ENCODE measurements at places on chromosomes 7 and 10. TPM values are rescaled to one million over a fixed set of nuclear protein-coding genes. Genes with fewer than 3 reads are reported as not detected.

CAV1 gene
- total RNA-seq: 47.3 TPM

IL6 gene
- 0.94 TPM for total RNA-seq

EPDR1 gene
- 44.4 TPM for total RNA-seq

GPAM gene
- 15.8 TPM for total RNA-seq

ADARB2 gene
- 2.0 TPM for total RNA-seq

PDSS1 gene
- total RNA-seq: 2.7 TPM

IKZF1 gene
- total RNA-seq: 4.6 TPM

GRID2IP gene
- total RNA-seq: not detected

RAB18 gene
- total RNA-seq: 85.5 TPM

AKR1C4 gene
- not detected for total RNA-seq

ACSM6 gene
- not detected for total RNA-seq

CYP2C9 gene
- 2.3 TPM for total RNA-seq

THSD7A gene
- 3.6 TPM for total RNA-seq

TAS2R3 gene
- 4.9 TPM for total RNA-seq

NYAP1 gene
- 8.9 TPM for total RNA-seq

LIMK1 gene
- 29.7 TPM for total RNA-seq

GRCh38 chr10:16686054-16686902, 130.9 kb downstream of the RSU1 start:
- no peak for DNase-seq

- no peak for DNase-seq
Measured at GRCh38 chr10:99143011-99143410, 92.6 kb downstream of the HPSE2 start.

GRCh38 chr7:46209611-46210388, 288.7 kb upstream of the IGFBP3 start:
- DNase-seq: no peak

- no peak for DNase-seq
Measured at GRCh38 chr7:26670290-26670689, 194.1 kb downstream of the SKAP2 start.

DNA sequence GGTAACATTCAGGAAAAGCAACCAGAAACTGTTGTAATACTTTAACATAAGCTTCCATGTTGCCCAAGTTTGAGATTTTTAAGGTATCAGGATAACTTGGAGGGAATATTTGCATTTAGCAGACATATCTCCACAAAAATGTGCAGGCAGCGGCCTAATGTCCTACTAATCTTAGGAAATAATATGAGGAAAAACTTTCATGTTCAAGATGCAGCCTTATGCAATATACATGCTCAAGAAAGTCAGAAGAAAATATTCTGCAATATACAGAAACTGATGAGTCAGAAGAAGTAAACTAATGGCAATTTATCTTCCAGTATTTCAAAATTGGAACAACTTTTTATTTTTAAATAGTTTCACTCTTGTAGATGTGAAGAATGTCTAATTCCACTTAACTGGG, 463.2 kb upstream of the C7orf33 start:
- DNase-seq: no peak

- no peak for DNase-seq
Measured at GRCh38 chr7:37061849-37062559, 337.7 kb upstream of the AOAH start.

DNA sequence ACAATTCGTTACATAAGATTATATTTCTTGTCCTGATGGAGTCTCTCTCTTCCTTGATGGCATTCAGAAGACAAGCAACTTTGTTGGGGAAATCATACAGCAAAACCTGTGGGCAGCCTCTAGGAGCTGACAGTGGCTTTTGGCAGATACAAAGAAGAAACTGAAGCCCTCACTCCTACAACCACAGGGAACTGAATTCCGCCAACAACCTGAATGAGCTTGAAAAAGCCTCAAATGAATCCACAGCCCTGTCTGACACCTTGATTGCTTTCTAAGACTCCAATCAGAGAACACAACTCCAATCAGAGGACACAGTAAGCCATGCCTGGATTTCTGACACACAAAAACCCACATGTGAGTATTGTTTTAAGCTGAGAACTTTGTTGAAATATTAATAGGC, 576.8 kb upstream of the LRRTM3 start:
- no peak for DNase-seq

DNA sequence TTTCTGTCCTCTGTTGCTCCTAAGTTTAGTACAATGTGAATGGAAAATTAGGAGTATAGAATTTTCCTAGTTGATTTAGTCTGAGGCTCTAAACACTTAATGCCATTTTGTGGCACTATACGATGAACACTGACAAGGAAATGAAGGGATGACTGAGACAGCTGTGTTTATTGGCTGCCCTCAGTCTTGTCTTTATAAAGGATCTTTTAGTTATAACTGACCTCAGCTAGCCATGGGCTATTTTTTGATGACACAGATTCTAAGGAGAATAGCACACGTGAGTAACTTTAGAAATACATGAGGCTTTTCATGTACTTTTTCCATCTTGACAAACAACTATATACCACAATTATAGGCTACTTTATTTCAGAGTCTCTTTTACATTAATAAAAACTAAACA, 113.7 kb downstream of the PRKG1 start:
- no peak for DNase-seq

GRCh38 chr10:126216632-126216961, 171.7 kb downstream of the ADAM12 start:
- no peak for DNase-seq

GRCh38 chr10:91208642-91209041, 11.8 kb upstream of the PCGF5 start:
- DNase-seq: no peak

GRCh38 chr7:116461500-116461899, 38.0 kb upstream of the CAV2 start:
- DNase-seq: no peak

DNA sequence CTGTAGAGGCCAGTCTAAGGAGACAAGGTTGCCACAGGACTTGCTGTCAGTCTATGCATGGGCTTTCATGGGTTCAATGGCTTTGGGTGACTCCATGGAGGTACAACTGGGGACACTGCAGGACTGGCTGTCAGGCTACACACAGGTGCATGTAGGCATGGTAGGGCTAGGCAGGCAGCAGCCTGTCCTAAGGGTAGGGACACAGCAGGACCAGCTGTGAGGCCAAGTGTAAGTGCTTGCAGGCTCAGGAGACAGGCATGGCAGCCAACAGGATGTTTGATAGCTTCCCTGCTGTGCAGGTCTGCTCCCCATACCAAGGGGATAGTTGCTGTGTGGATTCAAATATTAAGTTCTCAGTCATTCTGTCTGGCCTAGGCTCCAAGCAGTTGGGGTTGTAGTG, 181.0 kb upstream of the NPY start:
- no peak for DNase-seq

DNA sequence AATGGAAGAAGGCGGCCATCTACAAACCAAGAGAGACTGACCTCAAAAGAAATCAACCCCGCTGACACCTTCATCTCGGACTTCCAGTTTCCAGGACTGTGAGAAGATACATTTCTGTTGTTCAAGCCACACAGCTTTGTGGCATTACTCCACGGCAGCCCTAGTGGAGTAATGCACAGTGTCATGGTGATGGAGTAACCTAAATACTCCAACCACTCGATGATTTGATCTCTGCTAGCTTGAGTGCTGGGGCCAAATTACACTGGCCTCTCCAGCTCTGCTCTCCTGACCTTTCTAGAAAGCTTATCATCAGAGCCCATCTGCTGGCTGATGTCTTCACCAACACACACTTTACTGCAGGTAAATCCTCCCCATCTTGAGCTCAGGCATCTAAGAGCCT, 52.2 kb downstream of the GALNT17 start:
- DNase-seq: no peak

GRCh38 chr10:70682920-70683600, 10.8 kb downstream of the ADAMTS14 start:
- no peak for DNase-seq

DNA sequence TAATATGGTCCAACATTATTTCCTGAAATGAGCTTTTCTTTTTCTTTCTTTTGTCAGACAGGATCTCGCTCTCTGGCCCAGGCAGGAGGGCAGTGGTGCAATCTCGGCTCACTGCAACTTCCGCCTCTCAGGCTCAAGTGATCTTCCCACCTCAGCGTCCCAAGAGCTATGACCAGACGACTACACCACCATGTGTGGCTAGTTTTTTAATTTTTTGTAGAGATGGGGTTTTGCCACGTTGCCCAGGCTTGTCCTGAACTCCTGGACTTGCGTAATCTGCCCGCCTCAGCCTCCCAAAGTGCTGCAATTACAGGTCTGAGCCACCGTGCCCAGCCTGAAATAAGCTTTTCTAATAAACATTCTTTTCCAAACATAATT, 48.6 kb downstream of the CUL2 start:
- DNase-seq: no peak

DNA sequence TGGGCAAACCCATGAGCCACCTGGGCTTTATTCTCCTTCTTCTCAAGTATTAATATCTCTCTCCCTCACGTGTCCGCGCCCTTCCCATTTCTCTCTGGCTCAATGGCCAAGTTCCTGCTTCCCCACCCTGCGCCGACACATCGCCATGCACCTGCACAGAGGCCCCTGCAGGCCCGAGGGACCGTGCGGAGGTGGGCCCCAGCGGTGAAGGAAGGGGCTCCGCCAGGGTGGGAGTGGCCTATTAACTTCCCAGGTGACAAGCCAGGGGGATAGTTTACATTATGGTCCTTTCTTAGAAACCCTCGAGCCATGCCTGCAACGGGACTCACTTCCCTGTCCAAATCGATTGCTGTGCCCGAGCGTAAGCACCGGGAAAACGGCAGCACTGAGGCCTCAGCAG, 110.0 kb upstream of the ADARB2 start:
- no peak for DNase-seq

- no peak for DNase-seq
Measured at GRCh38 chr7:22733761-22734160, 6.8 kb downstream of the IL6 start.

DNA sequence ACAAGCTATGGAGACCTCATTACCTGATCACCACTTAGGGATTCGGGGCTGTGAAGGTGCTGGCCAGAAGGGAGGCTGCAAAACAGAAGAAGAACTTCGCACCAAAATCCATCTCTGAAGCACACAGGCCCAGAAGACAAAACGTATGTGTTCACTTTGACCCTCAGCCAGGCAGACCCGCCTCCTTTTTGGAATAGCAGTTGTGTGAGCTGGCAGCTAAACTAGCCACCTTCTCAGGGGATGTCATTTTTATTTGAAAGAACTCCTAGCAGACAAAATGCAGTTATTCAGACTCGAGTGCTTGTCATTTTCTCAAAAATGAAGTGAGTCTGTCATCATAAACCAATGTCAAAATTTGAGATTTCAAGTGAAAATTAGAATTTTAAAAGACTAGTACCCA, 71.7 kb downstream of the TNS3 start:
- no peak for DNase-seq

DNA sequence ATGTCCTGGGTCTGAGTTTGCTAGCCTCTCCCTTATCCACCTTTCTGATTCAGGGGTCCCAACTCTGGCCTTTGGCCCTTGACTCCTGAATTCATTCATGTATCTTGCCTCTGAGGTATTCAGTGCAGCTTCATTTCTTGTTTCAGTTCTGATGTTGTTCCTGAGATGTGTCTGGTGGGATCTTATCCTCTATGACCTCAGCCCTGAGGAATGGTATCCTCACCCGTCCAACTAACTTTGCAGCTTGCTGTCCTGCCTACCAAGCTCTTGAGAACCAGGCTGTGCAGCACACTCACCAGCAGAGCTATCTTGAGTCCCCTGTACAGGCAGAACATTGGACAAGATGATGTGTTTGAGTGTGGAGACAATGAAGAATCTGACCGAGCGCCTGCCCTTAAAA, 13.8 kb downstream of the SUFU start:
- no peak for DNase-seq

DNA sequence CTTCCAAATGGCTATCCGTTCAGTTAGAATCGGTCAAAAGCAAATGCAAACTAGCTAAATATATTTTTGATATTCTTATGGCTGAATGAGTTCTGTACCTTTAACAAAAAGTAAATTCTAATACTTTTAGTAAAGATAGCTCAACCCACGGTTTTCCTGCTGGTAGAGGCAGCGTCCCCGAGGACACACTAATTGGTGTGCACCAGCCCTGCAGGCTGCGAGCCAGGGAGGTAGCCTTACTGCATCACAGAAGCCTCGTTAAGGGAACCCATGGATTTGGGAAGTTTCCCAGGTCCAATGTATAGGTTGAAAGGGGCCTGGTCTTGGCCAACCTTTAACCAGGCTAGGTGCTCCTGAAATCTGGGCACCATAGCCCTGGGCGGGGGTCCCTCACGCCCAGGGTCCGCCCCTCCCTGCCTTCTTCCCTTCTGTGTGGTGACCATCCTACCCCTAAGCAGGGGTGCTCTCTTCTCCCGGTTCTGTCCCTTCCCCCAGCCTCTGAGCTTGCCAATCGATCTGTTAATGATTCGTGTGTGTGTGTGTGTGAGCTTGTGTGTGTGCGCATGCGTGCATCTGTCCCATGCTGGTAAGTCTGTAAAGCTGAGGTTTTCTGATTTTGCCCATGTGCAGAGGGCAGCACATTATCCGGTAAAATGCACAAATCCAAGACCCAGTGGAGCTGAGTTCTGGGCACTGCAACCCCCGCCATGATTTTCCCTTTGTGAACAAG, 191.7 kb downstream of the TCERG1L start:
- DNase-seq: no peak

GRCh38 chr10:54133203-54133602, 667.8 kb downstream of the PCDH15 start:
- DNase-seq: no peak

DNA sequence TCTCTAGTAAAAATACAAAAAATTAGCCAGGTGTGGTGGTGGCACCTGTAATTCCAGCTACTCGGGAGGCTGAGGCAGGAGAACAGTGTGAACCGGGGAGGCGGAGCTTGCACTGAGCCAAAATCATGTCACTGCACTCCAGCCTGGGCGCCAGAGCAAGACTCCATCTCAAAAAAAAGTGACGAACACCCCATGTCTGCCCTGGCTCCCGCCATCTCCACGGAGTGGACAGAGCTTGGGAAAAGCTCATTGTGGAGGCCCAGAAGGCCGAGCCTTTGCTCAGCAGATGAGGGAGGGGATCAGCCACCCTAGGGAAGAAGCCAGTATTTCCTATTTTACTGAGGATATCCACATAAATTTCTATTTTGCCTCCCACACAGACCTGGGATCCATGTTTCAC, 136.8 kb downstream of the DIP2C start:
- no peak for DNase-seq

- no peak for DNase-seq
Measured at GRCh38 chr7:102082693-102083368, 203.8 kb upstream of the SH2B2 start.

GRCh38 chr7:116439841-116440549, 59.5 kb upstream of the CAV2 start:
- no peak for DNase-seq

- no peak for DNase-seq
Measured at GRCh38 chr10:49611816-49612512, 1.9 kb downstream of the SLC18A3 start.

DNA sequence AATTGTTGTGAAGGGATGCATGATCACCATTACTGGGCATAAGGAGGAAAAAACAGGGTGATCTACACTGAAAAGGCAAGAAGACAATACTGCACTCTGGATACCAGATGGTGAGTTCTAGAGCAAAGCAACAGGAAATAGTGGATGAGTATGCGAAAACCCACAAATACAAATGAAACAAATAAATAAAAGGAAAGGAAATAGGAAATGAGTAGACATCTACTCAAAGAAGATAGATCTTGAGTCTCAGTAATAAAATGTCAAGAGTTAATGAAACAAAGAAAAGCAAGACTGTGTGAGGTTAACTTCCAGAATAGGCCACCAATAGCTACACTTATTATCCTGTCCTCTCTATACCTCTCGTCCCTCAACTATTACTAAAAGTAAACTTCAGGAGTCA, 11.7 kb downstream of the ORC5 start:
- no peak for DNase-seq

- no peak for DNase-seq
Measured at GRCh38 chr7:158343526-158343925, 244.1 kb downstream of the PTPRN2 start.

All from ovary (tissue), 10 donors.